Activated naive CD4-positive, alpha-beta T cell (primary cell): ENCODE measurements at places on chromosomes 2 and 18.

DNA sequence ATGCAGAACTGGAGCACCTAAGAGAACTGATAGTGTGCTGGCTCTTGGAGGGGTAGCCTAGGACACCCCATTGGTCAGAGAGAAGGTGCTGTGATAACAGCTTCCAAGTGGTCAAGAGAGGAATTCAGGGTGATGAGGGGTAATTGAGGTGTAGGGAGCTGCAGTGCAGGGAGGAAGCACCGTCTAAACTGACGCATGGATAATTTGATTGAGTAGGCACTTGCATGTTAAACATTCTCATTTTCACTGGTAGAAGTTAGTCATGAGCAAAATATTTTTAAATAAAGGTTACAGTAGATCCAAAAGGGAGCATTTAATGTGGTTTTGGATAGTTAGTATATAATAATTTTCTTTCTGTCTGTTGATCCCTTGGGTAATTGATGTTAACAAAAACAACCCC lies 155.1 kb upstream of the TCF4 start:
- DNase-seq = no peak

DNA sequence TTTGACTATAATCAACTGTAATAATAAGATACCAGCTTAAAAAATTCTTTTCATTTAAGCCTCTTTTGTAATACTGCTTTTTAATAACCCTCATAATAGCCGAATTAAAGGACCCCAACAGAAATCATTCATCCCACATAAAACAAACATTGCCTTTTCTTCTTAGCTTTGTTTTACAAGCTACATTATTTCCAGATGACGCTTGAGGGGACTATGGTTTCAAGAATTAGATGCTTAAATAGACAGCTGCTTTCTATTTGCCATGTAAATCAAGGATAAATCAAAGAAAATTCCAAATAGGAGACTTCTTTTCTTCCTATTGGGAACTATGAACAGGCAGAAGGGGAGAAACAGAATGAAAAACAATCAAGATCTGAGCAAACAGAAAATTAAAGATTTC lies 200.7 kb upstream of the SMAD7 start:
- no peak for DNase-seq

DNA sequence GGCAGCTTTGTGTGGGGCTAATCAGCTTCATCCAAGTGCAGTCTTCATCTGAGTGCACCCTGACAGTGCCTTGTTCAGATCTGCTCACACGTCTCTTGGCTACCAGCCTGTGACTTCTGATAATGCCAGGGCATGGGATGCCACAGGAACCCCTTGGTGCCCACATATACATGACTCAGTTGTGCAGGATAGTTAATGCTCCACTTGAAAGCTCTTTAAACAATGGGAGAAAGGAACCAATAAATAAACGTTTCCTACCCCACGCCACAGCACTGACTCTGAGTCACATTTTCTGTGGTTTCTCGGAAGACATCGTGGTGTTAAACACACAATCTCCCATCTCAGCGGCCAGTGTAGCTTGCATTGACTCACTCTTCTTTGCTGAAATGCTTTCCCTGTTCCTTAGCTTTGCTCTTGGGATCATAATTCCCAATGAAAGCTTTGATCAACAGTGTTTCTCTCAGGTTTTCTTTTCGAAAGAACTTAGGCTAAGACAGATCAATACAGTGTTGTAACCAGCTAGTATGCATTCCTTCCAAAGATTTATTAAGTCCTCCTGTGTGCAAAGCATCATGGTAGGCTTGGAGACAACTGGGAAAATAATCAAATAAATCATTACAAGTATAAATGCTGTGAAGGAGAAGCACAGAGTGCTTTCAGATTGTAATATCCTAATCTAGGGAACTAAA lies 142.0 kb downstream of the COPS8 start:
- DNase-seq = no peak

GRCh38 chr2:210195101-210195852 lies 24.1 kb upstream of the KANSL1L start:
- no peak for DNase-seq

DNA sequence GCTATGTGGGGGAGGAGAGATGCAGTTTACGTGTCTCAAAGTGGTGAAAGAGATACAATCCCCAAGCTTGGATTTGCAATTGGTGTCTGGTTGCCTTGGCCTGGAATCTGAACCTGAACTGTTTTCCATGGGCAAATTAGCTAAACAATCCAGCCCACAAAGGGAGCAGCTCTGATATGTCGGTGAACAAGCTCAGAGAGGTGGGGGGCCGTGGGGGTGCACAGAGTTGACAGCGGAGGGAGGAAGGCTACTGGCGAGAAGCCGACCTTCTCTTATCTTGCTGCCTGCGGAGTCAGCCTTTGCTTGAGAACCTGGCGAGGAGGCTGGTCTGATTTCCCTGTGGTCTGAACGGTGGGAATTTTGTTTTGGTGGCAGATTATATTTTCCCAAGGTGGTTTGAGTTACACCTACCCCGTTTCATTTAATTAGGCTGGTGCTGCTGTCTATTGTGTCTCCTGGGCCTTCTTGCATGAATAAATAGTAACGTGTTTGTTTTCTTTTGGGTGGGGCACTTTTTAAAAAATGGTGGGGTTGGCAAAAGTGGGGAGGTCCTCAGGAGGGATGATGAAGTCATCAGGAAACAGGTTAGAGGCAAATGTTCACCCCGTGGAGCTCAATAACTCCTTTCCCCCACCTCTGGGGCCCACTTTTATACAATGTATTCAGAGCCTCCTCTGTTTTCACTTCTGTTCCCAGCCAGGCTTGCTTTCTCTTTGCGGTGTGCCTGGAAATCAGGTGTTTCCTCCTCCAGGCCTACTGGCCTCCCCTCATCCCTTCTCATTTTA lies 80.9 kb upstream of the IGFBP5 start:
- DNase-seq = no peak

GRCh38 chr2:201263779-201264178 lies 3.4 kb downstream of the CASP8 start:
- no peak for DNase-seq

- no peak for DNase-seq
Measured at GRCh38 chr2:164812378-164812777, 29.2 kb downstream of the COBLL1 start.

- DNase-seq = no peak
Measured at GRCh38 chr18:77300579-77300978, 50.9 kb downstream of the GALR1 start.

- DNase-seq = no peak
Measured at GRCh38 chr2:188551671-188552070, 260.0 kb downstream of the GULP1 start.

GRCh38 chr2:190407662-190408537 lies at the start of gene MFSD6:
TSS of gene MFSD6 (plus strand) at chr2:190408355. CDS start at chr2:190436030, 27,675 bp downstream.
- DNase-seq = peak; percentile 16

DNA sequence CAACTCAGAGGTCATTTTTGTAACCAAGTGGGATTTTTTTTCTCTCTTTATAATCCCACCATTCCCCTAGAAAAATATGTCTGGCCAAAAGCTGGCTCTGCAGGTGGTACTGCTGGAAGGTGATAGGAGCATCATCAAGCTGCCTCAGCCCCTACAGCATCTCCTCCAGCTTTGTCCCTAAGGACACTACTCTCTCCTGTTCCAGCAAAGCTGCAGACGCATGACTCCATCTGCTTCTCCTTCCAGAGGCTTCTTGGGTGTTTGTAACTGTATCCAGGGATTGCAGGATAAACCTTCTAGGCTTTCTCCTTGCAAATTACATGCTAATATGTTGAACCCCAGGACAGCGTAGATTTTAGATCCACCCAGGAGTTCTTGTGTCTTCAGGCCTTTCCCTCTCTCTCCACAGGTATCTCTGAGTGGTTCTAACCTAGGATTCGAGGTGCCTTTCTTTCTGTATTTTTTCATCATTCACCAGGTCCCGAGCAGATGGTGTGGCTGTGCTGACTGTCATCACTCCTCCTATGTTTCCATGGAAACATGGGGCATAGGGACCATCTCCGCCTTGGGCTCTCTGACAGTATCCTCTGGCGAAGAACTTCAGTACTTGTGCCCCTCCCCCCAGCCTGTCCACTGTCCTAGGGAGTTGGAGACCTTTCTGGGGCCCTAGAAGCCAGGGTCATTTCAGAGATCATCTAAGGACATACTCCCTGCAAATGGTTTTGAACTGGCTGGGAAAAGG lies 34.3 kb downstream of the AFF3 start:
- no peak for DNase-seq

GRCh38 chr18:59929621-59930295 lies 30.0 kb downstream of the PMAIP1 start:
- no peak for DNase-seq
